Stimulated activated CD4-positive, alpha-beta T cell treated with anti-CD3 and anti-CD28 coated beads, Interleukin-1b, Interleukin-23, amount 100 ng/mL, for 1 hour (primary cell): ENCODE measurements at places on chromosomes 12 and 14.

GRCh38 chr14:59187118-59187517 lies 1.3 kb upstream of the DAAM1 start:
- DNase-seq = no peak

DNA sequence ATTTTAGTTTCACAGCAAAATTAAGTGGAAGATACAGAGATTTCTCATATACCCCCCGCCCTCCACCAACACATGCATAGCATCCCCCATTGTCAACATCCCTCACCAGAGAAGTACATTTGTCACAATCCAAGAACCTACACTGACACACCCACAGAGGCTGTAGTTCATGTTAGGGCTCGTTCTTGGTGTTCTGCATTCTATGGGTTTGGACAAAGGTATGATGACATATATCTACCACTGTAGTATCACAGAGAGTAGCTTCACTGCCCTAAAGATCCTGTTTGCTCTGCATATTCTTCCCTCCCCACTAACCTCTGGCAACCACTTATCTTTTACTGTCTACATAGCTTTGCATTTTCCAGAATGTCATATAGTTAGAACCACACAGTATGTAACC lies 444.6 kb upstream of the DCN start:
- no peak for DNase-seq

DNA sequence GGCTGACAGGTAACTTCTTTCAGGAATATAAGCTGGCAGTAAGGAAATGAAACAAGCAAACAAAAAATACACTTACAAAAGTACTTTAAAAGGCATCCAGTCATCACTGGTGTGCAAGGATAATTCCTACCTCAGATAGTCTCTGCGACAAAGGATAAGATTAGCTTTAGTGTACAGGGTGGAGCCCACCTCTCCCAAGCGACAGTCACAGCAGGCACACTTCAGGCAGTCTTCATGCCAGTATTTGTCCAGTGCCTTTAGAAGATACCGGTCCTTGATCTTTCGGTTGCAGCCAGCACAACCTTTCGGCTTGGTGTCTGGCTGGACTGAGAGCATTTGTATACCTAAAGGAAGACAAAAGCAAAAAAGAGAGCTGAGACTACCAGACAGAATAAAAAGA lies 5.4 kb downstream of the LMO3 start:
- no peak for DNase-seq

GRCh38 chr14:99242816-99243721 lies 28.9 kb downstream of the BCL11B start:
- no peak for DNase-seq

DNA sequence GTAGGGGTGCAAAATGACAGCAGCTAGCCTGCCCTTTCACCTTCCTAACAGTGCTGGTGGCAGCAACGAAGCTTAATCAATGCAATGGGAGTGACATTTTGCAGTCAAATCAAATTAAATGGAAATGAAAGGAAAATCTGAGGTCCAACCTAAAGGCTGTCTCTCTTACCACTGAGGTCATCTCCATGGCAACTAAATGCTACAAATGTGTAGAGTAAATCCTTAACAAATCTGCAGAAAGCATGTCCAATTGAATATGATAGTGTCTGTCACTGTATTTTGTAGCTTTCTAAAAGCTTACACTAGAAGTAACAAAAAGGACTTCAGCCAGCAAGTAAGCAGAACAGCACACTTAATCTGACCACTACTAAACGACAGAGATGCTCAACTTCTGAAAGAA lies 488.8 kb downstream of the BCAT1 start:
- DNase-seq = no peak

- DNase-seq = no peak
These were observed 85.2 kb upstream of the PRMT8 start for GRCh38 chr12:3405821-3406220.

DNA sequence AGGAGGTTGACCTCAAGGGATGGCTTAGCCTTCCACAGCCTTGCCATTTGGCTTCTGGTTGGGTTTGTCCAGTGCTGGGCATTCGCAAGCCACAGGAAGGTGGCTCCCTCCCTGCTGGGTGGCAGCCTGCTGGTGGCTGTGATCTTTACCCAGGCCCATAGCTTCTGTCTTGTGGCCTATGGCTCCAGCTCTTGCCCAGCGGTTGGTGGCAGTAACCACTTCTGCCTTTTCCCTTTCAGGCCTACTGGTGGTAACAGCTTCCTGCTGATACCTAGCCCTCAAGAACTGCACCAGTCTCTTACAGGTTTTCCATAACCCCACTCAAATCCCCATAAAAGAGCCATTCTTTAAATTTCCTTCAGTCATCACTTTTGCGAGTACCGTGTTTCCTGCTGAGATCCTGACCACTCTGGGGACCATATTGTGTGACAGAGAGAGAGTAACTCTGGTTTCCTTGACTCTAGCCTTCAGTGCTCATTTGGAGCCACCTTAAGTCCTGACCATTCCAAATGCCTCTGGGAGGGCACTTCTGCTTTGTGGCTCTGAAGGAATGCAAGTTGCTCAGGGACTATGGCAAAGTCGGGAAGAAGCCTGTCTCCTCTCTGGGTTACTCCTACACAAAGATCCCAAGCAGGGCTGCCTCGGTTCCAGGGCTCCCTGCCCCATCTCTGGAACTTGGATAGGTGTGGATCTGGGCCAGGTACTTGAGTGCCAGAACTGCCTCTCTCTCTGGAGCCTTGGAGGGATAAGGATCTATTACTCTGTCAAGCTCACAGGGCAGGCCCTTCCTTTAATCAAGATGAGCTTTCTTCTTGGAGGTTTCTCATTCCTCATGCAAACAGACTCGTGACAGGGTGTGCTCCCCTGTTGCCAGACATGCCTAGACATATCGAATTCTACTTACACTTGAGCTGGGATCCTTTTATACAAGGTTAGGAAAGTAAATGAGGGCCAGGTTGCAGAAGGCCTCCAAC lies 2.9 kb upstream of the NYNRIN start:
- DNase-seq = no peak

DNA sequence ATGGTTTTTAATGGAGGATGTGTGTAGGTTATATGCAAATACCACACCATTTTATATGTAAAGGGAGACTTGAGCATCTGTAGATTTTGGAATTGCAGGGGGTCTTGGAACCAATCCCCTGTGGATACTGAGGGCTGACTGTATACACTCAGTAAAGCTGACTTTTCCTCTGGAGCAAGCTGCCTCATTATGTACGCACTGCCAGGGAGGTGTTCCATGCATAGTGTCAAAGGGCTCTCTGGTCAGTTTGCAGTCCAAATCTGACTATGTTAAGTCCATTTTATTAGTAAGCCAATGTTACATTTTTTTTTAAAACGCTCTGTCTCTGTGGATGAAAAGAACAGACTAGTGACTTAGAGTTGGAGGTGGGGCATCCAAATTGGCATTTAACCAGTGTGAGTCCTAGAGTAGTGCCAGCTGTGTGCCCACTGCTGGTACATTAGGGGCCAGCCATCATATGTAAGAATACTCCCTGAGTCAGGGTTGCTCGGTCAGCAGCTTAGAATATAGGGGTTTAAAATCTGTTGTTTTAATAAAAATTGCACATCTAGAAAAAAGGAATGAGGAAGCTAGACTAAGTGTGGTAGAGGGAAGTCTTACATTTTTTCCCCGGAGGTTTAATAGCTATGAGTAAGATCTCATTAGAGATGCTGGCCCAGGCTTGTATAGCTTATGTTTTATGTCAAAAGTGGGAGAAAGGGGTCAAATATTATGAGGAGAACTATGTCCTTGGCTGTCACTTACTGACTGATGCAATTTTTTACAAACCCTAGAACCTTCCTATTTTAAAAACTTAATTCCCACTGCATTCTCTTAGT lies 87.0 kb downstream of the TESC start:
- no peak for DNase-seq
